ENCODE measurements at places on chromosomes 5 and 9. TPM values are rescaled to one million over a fixed set of nuclear protein-coding genes. Genes with fewer than 3 reads are reported as not detected.

Gene CER1
- not detected for total RNA-seq

Gene PPP1R26
- total RNA-seq: 20.7 TPM

Gene GPR151
- total RNA-seq: not detected

Gene MAMDC2
- 2.2 TPM for total RNA-seq

Gene CMBL
- 4.3 TPM for total RNA-seq

Gene CMYA5
- not detected for total RNA-seq

Gene TERT
- not detected for total RNA-seq

Gene SLC25A2
- not detected for total RNA-seq

Gene PPP3R2
- not detected for total RNA-seq

Gene PGM5
- total RNA-seq: not detected

Gene VLDLR
- total RNA-seq: 8.3 TPM

Gene GPR21
- total RNA-seq: 0.47 TPM

Gene TNC
- 263 TPM for total RNA-seq

Gene OCLN
- 2.8 TPM for total RNA-seq

Measured in hair follicular keratinocyte (primary cell).